Stimulated activated CD4-positive, alpha-beta T cell treated with anti-CD3 and anti-CD28 coated beads, TNF-alpha, amount 100 ng/mL, for 1 hour (primary cell): ENCODE measurements at places on chromosomes 6 and 20.

DNA sequence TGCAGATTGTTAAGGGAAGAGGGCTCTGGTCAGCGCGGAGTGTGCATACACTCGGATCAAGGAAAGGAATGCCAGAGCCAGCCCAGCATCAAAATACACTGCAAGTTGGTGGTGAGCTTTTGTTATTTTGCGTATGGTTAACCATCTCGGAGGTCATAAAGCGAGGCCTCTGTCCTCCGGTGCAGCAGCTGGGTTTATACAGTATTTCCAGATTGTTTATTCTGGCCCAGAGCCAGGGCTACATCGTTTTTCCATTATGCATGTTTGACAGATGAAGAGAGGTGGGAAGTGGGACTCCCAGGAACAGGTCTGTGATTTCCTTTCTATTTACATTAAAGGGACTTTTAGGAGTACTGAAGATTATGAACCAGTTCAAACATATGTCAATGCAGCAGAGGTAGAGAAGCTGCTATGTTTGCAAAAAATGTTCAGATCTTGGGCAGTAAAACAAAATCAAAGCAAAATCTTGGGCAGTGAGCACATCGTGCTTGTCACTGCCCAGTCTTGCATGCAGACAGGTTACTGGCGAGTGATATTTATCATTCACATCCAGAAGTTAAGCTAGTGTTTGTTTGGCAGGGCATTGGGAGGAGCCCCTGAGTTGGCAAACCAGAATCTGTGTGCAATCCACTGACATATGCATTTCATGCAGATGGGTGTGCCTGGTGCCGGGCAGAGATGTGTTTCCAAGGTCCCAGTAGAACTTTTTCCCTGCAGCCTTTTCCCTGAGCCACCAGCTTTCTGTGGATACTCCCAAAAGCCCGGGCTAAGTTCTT, 256.3 kb upstream of the TAB2 start:
- no peak for DNase-seq

DNA sequence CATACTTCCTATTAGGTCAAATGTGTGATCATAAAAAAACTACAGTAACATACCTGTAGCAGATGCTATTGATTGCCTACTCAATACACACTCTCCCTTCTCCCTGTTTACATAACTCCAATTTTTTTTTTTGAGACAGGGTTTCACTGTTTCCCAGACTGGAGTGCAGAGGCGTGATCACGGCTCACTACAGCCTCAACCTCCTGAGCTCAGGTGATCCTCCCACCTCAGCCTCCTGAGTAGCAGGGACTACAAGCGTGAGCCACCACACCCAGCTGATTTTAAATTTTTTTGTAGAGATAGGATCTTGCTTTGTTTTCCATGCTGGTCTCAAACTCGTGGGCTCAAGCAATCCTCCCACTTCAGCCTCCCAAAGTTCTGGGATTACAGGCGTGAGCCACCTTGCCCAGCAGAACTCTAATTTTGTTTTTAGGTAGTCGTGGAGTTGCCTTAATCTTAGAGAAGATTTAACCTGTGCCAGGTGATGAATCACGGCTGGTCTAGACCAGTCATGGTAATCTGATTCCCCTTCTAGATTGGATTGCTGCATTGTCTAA, 14.0 kb upstream of the KIF3B start:
- no peak for DNase-seq

- no peak for DNase-seq
These were observed 4.8 kb downstream of the PPP1R10 start for GRCh38 chr6:30612213-30612612.

GRCh38 chr6:5516036-5516435, 254.7 kb downstream of the FARS2 start:
- DNase-seq, result no peak

GRCh38 chr6:35141007-35141655, at the start of gene TCP11:
TSS of gene TCP11 (minus strand) at chr6:35141339. CDS start at chr6:35140870, 469 bp downstream.
- no peak for DNase-seq

- DNase-seq, result no peak
These were observed 30.3 kb upstream of the AFDN start for GRCh38 chr6:167796192-167796981.

GRCh38 chr20:12037521-12037920, 119.8 kb downstream of the BTBD3 start:
- DNase-seq, result no peak
